ENCODE measurements at places on chromosomes 11 and 22.

DNA sequence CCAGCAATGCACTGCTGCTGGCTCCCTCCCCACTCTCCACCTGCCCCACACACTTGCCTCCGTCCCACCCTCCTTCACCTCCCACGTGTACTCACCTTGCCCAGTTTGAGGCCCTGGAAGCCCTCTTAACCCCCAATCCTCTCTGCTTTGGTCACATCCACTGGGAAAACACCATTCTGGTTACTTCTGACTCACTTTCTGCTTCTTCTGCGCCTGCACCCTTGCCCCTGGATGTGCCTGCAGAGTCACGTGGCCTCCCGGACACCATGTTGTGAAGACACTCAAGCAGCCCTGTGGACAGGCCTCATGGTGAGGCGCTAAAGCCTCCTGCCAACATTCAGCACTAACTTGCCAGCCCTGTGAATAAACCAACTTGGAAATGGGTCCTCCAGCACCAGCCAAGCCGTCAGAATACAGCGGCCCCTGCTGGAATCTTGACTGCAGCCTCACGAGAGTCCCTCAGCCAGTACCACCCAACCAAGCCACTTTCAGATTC is 2.6 kb upstream of the NAALADL1 start:
- no peak for DNase-seq

DNA sequence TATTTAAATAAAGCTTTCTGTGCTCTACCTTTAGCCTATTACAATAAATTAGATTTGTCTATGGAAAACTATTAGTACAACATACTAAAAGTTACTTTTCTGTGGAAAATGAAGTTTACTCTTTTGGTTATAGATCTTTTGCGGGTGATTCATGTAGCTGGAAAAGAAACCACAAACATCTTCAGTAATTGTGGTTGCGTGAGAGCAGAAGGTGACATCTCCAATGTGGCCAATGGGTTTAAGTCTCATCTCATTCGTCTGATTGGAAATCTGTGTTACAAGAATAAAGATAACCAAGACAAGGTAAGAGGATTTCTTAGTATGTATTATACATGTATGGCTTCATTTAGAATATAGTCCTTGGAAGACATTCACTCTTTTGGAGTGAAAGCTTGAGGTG is 68.6 kb downstream of the ATXN10 start:
- no peak for DNase-seq

GRCh38 chr11:78231962-78232501 is 43.3 kb downstream of the USP35 start:
- DNase-seq, result no peak

DNA sequence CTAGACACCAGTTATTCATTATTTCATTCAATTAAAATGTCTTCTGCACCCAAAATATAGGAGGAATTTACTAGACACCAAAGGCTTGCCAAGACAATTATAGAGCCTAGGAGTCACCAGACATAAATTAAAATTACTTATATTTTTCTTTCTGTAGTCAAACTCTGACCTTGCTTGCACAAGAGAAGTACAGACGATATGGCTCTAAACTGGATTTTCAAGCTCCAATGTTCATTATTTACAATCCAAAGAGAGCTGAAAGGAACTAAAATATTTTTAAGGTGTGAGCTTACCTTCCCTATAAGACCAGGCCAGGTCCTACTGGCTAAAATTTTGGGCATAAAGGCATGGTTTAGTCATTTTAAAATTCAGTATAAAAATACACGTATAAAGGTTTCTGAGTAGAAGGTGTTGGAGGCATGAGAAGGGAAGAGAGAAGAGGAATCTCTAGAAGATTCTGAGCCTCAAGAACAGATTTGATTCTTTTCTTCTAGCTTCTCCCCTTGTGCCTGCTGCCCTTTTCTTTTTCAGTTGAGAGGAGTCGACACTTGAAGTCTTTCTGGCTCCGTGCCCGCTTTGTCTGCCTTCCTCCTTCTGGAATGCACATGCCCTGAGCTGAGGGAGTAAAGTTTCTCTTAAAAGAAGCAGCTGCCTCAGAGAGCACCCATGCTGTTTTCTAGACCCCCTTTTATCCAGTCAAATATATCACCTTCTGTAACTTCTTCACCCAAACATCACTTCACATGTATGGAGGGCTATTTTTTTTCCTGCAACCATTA is 13.5 kb downstream of the C11orf97 start:
- no peak for DNase-seq

- DNase-seq, result no peak
Measured at GRCh38 chr11:77724636-77725035, 87.0 kb upstream of the CLNS1A start.
